Stimulated activated CD4-positive, alpha-beta T cell treated with anti-CD3 and anti-CD28 coated beads, Interleukin-12 subunit alpha, Interleukin-12 subunit beta, amount 100 ng/mL, for 4 hours (primary cell): ENCODE measurements at places on chromosomes 2 and 18.

GRCh38 chr2:11305958-11306357 is 38.5 kb downstream of the ROCK2 start:
- no peak for DNase-seq

DNA sequence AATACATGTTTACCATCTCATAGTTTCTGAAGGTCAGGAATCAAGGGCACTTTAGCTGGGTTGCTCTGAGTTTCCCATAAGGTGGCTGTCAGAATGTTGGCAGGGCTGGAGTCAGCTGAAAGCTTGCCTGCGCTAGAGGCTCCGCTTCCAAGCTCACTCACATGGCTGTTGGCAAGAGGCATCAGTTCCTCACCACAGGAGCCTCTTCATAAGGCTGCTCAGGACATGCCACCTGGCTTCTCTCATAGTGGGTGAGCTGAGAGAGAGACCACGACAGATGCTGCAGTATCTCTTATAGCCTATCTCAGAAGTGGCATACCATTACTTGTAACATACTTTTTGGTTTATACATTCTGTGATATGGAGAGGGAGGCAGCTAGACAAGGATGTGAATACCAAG is 7.2 kb downstream of the HADHB start:
- DNase-seq = no peak

DNA sequence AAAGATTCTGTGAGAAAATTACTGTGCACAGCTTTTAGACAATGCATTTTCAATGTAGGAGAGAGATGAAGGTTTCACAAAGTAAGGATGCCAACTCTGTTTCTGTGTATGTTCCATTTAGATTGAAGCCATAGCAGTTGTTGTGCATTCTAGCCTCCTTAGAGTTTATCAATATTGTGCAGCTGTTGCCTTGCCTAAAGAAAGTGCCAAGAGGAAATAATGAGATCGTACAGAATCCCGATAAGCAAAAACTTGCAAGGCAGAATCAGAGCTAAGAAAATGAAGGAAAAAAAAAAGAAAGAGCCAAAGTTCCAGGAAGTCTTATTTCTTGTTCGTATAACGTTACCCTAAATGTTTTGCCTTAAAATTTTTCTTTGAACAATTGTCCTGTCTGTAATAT is 965.0 kb downstream of the DCDC2C start:
- no peak for DNase-seq

DNA sequence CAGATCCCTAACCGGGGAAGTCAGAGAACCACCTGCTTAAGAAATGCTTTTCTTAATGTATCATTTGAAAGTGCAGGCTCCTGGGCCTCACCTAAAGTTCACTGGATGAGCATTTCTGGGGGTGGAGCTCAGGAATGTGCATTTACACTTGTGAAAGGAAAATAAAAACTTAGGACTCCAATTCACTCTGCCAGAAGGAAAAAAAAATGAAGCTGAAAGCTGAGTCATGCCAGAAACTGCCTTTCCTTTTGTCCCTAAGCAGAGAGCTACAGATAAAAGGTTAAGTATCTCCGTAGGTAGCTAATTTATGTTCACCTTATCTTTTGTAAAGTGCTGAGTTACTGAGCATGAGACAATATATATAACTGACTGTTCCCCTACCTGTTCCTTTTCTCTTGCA is 229.5 kb upstream of the MEX3C start:
- no peak for DNase-seq

DNA sequence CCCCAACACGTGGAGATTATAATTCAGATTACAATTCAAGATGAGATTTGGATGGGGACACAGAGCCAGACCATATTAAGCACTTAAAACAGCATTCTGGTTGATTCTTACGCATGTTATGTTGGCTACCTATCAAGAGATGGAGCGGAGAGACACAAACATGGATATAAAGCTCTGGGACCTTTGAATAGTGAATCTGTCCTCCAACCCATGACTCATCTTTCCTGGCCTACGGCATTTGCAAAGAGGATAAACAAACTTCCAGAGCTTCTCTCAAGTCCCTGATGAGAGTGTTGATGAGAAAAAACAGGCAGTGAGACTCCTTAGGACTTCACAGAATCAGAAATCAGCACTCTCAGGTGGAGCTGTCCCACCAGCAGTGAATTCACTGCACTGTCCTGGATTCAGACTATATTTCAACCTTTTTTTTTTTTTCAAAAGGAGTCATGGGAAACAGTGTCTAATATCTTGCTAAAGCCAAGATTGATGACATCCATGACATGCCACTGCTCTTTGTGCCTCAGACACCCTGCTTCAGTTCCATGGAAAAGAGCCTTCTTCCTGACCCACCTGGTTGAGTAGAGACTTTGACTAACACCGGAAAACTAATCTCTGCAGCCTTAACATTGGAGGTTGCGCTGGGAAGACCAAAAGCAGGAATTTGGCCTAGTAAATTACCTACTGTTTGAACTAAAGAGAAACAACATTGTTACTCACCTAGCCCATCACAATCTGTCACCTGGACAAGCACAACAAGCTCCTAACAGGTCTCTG is 62.1 kb upstream of the NPAS2 start:
- no peak for DNase-seq
